Adrenal gland (tissue), 19 donors: ENCODE measurements at places on chromosomes 5 and 9. TPM values are rescaled to one million over a fixed set of nuclear protein-coding genes. Genes with fewer than 3 reads are reported as not detected.

DNA sequence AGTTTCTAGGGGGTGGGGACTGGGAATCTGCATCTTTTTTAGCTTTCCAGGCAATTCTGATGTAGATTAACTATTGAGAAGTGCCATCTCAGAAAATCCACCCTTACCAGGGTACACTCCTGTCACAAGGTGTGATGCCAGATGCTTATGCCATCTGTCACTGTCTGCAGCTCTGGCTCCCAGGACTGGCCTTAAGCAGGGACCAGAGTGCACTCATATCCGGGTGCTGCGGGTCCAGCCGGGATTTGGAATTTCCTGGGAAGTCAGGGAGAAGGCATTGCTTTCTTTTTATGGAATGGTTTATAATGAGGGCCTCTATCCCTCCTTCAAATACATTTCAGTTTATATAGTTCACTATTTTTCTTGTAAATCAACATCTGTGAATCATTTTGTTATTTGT lies 92.6 kb downstream of the TMEM174 start:
- no peak for DNase-seq

The RASGEF1C gene
- polyA plus RNA-seq, result 0.80 TPM

DNA sequence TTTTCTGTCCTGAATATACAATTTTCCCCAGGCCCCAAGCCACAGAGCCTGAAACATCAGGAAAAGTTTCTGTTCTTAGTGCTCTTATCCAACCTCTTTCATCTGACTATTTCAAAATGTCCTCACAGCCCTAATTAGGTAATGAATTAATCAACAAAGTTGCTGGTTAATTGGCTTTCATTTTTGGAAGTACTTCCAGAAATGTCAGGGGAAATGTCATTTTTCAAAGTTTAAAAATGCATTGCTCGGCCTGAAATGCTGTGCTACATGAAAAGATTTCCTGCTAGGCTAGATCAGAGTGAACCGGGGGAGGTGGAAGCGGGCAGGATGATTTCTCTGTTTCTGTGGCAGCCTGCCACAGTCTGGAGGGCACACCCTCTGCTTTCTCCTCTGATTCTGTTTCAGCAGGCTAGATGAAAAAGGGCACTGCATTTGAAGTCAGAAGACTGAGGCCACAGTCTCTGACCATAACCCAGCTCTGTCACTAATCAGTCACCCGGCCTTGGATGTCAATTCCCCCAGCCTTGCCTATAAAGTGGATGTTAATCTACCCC lies 55.9 kb upstream of the BARX1 start:
- peak; percentile 44 for DNase-seq

- DNase-seq, result no peak
Measured at GRCh38 chr9:131260751-131261452, 15.4 kb downstream of the FAM78A start.

The SPINK6 gene
- not detected for polyA plus RNA-seq

- no peak for DNase-seq
Measured at GRCh38 chr5:27266184-27266583, 227.8 kb upstream of the CDH9 start.

The SDHA gene
- 203 TPM for polyA plus RNA-seq

The PLEKHG4B gene
- polyA plus RNA-seq, result 0.07 TPM

GRCh38 chr5:67814569-67815311 lies 400.8 kb upstream of the PIK3R1 start:
- no peak for DNase-seq

- no peak for DNase-seq
Measured at GRCh38 chr5:64861281-64861680, 92.6 kb downstream of the CWC27 start.

GRCh38 chr5:173454361-173454735 lies 126.1 kb upstream of the STC2 start:
- DNase-seq, result peak; percentile 47

The CLK4 gene
- 57.0 TPM for polyA plus RNA-seq

- DNase-seq, result peak; percentile 47
Measured at GRCh38 chr9:79583952-79584654, 12.3 kb downstream of the TLE4 start.

GRCh38 chr5:151137067-151137825 lies 20.3 kb downstream of the ANXA6 start:
- no peak for DNase-seq

DNA sequence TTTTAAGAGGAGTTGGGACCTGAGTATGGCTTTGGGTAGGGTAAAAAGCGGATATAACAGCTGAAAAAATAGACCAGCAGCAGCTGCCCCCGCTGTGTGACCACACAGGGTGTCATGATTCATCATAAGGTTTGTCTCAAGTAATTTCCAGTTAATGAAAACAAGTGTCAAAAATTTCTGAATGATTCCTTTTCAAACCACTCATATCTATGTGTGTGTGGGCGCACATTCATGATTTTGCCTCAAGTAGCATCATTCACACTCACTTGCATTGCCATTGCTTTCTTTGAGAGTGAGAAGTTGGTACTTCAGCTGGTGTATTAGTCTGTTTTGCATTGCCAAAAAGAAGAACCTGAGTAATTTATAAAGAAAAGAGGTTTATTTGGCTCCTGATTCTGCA lies 12.1 kb upstream of the TNFAIP8 start:
- no peak for DNase-seq

- peak; percentile 40 for DNase-seq
Measured at GRCh38 chr5:38316544-38317224, 58.3 kb downstream of the EGFLAM start.

DNA sequence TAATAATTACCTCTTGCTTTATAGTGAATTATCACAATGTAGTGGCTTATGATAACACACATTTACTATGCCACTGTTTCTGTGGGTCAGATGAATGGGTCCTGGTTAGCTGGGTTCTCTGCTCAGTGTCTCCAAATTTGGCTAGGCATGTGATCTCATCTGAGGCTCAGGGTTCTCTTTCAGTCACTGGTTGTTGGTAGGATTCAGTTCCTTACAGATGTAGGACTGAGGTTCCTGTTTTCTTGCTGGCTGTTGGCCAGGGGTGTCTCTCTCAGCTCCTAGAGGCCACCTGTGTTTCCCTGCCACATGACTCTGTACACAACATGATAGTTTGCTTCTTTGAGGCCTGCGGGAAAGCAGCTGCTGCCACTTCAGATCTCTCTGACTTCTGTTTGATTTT lies 7.1 kb downstream of the NFX1 start:
- peak; percentile 51 for DNase-seq

DNA sequence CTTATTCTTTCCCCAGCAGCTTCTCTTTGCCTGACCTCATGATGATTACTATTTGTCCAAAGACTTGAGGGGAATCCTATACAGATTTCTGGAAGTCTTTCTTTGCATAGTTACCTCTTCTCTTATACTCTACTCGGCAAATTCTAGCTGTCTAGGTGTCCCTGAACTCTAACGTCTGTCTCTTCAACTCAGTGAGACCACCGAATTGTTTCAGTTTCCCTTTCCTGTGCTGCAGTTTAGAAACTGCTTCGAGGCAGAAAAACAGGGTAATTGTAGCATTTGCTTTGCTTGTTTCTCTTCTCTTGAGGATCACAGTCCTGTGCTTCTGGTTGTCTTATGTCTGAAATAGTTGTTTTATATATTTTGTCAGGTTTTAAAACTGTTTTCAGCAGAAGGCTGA lies 14.8 kb downstream of the LVRN start:
- DNase-seq, result no peak

The SHB gene
- 6.0 TPM for polyA plus RNA-seq

The TMOD1 gene
- 72.3 TPM for polyA plus RNA-seq

DNA sequence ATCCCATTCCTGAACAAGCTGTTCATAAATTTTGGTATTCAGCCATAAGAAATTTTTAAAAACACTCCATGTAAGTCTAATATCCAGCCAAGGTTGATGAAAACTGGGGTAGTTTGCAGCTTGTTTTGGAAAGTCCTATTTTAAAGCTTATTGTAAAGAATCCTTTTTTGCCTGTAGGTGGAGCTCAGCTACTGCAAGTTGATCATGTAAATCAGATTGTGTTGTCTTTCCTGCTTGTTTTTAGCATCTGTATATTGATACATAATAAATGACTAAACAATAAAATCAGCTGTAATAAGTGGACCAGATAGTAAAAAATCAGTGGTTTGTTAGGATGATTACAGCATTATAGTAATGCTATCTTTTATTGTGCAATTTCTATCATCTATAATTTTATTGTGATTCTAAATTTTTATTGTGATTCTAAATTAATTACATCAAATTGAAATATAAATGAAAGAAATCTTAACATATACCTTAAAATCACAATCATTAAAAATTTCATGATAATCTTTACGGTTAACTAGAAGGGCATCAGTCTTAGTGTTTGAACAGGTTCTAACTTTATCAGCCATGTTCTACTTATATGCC lies 42.4 kb downstream of the CWC27 start:
- DNase-seq, result no peak

GRCh38 chr5:170896779-170897178 lies 35.0 kb downstream of the RANBP17 start:
- peak; percentile 35 for DNase-seq

The PNPLA7 gene
- polyA plus RNA-seq, result 64.1 TPM

- no peak for DNase-seq
Measured at GRCh38 chr5:135102716-135103574, 68.9 kb upstream of the PITX1 start.
